Vagina (tissue), 2 donors: ENCODE measurements at places on chromosomes 13 and 19.

DNA sequence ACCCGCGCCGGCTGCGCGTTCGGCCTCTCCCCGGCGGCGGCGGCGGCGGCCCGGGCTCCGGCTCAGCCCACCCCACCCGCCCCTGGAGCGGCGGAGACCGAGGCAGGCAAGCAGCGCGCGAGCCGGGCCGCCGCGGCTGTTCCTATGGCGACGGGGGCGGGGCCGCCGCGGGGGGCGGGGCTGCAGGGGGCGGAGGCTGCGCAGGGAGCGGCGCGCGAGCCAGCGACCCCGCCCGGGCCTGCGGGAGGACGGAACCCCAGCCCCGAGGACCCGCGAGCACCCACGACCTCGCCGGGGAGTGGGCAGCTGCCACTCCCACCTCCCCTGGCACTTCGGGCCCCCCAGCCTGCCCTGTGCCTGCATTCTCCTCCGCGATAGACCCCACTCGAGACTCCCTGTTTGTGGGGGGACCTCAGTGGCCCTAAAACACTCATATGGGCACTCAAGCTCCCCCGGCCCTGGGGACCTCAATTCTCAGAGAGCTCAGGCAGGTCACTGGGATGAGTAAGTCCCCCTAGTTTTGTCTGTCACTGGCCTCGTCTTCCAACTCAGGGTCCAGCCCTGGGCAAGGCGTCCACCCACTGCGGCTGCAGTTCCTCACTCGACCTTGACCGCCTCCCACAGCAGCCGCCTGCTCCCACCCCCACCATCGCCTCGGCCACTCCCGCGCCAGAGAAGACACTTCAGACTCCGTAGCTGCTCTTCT lies at the start of gene CTXN1:
Gene CTXN1, minus strand, starts transcription at position 115 of the 706 bp plus-strand sequence. CDS start 597 bp downstream, outside the sequence.
- H3K36me3 ChIP-seq = no peaks in the 10 kb centered on the region
- H3K27me3 ChIP-seq = no peaks in the 10 kb centered on the region
- H3K4me1 ChIP-seq = peaks cover 80% of the 10 kb centered on the region
- no peak for DNase-seq
- H3K27ac ChIP-seq = peak within 1 kb of the TSS; percentile 96

DNA sequence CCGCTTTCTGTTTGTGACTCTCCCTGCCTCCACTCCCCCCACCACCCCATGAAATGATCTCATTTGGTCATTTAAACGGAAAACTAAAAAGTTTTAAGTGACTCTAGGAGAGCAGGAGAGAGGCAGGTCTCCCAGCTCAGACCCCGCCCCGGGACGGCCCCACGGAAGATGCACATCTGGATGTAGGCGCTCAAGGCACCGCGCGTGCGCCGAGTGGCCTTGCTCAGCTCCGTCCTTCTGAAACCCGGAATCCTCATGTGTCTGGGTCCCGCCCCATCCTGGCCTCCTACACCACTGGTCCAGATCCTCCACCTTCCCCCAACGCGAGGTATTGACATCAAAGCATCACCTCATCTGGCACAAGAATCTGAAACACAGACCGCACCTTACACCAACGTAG lies 15.7 kb upstream of the IGFL1 start:
- H3K4me1 ChIP-seq = peaks cover 14% of the 10 kb centered on the region
- no peaks in the 10 kb centered on the region for H3K36me3 ChIP-seq
- no peak for DNase-seq
- no peak overlapping the region for H3K27ac ChIP-seq
- H3K4me3 ChIP-seq = no peak overlapping the region

DNA sequence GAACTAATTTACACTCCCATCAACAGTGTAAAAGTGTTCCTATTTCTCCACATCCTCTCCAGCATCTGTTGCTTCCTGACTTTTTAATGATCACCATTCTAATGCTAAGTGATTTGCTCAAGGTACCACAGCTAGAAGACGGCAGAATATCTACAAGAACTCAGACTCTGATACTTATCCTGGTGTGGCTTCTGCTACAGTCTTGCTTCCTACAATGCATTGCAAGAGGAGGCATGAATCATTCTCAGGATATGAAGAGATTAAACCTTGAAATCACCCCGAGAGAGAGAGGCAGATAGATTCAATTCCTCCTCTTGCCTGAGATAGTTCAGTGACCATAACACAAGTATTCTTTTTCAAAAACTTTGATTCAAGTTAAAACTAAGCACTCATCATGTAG lies 306.4 kb downstream of the TBC1D4 start:
- DNase-seq = no peak
- no peaks in the 10 kb centered on the region for H3K4me1 ChIP-seq
- no peaks in the 10 kb centered on the region for H3K27me3 ChIP-seq
- no peak overlapping the region for H3K4me3 ChIP-seq

- DNase-seq = no peak
- no peak overlapping the region for H3K27ac ChIP-seq
Measured at GRCh38 chr19:45471931-45472562, 4.3 kb downstream of the FOSB start.

- H3K27ac ChIP-seq = no peak overlapping the region
- DNase-seq = peak; percentile 42
- no peaks in the 10 kb centered on the region for H3K4me1 ChIP-seq
- no peak overlapping the region for H3K4me3 ChIP-seq
- no peaks in the 10 kb centered on the region for H3K36me3 ChIP-seq
Measured at GRCh38 chr13:51065372-51066090, 45.5 kb downstream of the C13orf42 start.

DNA sequence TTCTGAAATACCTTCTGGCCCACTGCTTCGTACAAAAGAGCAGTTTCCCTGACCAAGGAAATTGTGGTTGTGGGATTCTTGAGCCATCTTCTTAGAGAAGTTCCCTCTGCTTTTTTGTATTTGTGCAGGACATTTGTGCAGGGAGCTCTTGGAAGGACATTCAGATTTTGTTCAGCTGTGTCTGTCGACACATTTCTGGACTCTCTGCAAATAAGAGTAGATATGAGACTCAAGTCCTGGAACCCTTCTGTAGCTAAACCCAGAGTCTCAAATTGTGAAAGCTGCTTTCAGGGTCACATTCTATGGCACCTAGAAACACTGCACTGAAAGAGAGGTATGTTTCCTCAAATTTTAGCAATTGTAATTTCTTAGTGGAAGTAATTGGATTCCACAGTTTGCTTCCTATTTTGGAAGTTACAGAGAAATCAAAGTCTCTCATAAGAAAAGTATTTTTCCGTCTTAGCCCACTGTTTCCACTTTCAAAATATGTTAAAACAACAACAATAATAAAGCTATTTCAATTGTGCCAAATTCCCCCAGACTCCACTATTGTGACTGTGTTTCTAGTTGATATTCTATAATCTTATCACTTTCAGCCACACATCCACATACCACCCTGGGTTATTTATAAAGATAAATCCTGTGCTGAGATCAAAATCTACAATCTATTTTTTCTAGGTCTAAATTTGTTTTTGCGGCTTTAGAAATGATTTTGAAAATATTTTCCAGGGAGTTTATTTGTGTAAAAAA lies 224.0 kb downstream of the COG6 start:
- no peak for DNase-seq
- H3K4me3 ChIP-seq = no peak overlapping the region
- H3K36me3 ChIP-seq = no peaks in the 10 kb centered on the region

DNA sequence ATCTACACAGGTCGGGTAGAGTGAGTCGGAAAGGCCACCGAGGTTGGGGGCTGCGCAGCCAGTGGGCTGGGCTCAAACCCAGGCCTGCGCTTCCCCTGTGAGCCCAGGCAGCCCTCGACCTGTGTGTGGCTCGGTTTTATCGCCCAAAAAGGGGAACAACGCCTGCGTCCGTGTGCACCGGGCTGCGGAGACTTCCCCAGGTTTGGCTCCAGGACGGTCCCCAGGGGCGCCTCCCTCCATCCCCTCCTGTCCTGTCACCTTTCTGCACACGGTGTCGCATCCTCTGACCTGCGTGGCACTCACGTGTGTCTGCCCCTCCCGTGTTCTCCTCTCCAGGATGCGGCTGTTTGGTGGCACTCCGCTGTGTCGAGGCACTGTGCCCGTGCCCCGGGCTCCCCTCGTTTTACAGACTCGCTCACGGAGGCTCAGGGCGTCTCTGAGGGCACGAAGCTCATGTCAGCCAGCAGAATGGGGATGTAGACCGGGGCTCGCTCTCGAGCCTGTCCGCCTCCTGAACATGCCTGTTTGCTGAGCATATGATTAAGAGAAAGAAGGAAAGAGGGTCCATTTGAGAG lies 25.9 kb downstream of the MCF2L start:
- no peaks in the 10 kb centered on the region for H3K4me1 ChIP-seq
- no peaks in the 10 kb centered on the region for H3K27me3 ChIP-seq
- no peak overlapping the region for H3K4me3 ChIP-seq
- H3K36me3 ChIP-seq = no peaks in the 10 kb centered on the region
- H3K27ac ChIP-seq = no peak overlapping the region
- no peak for DNase-seq

DNA sequence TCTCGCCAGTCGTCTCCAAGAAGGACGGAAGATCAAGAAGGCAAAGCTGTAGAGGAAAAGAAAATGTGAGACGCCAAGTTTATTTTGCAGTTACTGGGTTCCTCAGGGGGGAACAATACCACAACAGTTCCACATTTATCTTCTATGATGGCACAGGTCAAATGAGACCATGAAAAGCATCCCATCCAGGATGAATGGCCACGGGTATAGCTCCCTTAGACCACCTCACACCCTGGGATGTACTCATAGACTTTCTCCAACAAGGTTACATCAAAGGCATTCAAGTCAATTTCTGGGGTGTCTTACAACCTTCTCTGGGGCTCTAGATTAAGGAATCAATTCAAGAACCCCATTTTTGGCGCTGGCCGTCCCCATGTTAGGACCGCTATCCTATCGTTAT lies 4.5 kb downstream of the PEG3 start:
- no peak overlapping the region for H3K27ac ChIP-seq
- no peaks in the 10 kb centered on the region for H3K36me3 ChIP-seq
- no peaks in the 10 kb centered on the region for H3K27me3 ChIP-seq
- no peak for DNase-seq
- peaks cover 8% of the 10 kb centered on the region for H3K4me1 ChIP-seq
- no peak overlapping the region for H3K4me3 ChIP-seq
